Adrenal gland (tissue), 19 donors: ENCODE measurements at places on chromosomes 3 and 15.

- DNase-seq = peak; percentile 39
Observed at GRCh38 chr15:42037656-42038055, 16.8 kb upstream of the PLA2G4E start.

GRCh38 chr3:84209474-84209873 lies 749.3 kb upstream of the CADM2 start:
- DNase-seq = no peak

- no peak for DNase-seq
Observed at GRCh38 chr15:91517491-91518200, 335.9 kb upstream of the SLCO3A1 start.

- no peak for DNase-seq
Observed at GRCh38 chr3:180063783-180064182, 27.0 kb upstream of the PEX5L start.

DNA sequence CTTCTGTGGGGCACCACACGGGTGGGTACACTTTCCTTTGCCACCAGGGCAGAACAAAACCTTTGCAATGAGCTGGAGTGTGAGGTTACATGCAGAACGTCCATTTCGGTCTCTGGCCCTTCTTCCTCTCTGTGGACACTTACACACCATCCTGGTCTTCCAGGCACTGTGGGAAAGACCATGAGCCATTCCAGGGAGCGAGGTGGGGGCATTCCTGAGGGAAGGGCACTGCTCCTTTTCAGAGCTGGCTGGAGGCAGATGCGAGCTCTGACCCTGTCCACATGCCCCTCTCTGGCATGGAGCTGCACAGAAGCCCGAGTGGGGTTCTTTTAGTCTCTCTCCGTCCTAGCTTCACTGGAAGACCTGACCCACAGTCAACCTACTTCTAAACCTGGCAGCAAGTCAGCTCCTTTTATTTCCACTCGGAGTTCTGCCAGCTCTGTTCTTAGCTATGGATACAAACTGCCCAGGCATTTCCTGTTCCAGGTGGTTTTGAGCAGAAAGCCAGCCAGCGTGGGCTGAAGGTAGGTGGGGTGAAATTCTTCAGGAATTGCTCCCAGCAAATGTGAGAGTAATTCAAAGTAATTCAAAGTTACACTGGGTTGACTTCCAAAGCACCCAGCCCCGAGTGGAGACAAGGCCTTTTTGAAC lies 281.4 kb downstream of the ADAMTS17 start:
- no peak for DNase-seq

DNA sequence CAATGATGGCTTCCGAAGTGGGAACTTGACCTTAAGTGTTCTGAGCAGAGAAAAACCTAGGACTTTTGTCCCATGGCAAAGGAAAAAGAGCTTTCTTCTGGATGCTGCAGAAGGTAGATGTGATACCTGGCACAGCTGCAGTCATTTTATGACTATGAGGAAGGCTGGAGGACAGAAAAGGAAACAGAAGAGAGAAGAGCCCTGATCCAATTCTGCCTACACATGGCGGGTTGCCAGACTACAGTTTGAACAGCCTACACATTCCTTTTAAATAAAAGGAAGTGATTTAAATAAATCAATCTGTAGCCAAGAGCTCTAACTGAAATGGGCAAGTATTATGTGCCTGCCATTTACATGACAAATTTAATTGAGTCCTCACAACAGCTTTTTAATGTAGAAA lies 43.6 kb upstream of the CHRNB4 start:
- peak; percentile 4 for DNase-seq

DNA sequence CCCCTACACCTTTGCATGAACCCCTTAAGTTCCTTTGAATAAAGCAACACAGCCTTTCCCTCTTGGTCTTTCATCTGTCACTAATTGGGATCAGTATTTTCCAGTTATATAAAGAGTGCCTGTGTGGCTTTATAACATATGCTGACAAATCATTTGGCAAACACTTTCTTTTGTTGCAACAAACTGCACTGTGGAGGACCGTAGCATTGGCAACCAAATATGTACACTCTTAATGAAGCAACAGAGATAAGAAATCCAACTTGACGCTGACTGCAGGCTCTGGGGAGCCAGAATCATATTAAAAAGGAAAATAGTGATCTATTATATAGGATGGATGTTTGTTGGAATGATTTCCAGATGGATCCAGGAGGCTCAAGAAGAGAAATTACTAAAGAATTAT lies 120.1 kb upstream of the PRICKLE2 start:
- DNase-seq = no peak

DNA sequence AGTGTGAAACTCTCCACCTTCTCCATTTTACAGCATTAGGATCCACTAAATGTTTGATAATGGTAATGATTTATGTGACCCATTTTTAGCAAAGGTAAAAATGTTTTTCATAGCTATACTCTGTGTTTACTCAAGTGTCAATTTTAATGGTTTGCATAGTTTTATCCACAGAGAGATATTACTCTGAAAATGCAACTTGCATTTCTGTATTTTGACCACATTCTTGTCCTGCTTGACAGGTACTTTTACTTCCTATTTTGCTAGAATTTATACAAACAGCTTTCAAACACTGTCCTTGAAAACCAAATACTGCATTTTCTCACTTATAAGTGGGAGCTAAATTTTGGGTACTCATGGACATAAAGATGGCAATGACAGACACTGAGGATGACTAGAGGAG lies 62.9 kb downstream of the SERPINI1 start:
- DNase-seq = no peak

DNA sequence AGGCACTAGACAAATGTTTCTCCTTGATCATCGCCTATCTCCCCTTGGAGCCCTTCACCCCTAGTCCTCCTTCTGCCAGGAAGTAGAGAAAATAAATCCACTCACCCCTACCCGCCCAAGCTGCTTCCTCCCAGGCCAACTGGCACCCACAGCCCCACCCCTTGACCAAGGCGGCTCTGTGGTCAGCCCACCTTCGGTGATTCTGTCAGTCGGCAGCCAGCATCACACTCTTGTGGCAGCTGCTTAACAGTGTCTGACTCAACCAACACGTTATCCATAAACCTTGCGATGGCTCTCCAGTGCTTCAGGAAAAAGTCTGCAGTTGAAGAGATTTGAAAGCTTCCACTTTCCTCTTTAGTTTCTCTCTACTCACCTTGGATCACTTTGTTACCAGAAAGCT lies 7.6 kb downstream of the SHF start:
- DNase-seq = no peak

- DNase-seq = no peak
Observed at GRCh38 chr3:103767635-103768034, 1332.8 kb downstream of the ZPLD1 start.

DNA sequence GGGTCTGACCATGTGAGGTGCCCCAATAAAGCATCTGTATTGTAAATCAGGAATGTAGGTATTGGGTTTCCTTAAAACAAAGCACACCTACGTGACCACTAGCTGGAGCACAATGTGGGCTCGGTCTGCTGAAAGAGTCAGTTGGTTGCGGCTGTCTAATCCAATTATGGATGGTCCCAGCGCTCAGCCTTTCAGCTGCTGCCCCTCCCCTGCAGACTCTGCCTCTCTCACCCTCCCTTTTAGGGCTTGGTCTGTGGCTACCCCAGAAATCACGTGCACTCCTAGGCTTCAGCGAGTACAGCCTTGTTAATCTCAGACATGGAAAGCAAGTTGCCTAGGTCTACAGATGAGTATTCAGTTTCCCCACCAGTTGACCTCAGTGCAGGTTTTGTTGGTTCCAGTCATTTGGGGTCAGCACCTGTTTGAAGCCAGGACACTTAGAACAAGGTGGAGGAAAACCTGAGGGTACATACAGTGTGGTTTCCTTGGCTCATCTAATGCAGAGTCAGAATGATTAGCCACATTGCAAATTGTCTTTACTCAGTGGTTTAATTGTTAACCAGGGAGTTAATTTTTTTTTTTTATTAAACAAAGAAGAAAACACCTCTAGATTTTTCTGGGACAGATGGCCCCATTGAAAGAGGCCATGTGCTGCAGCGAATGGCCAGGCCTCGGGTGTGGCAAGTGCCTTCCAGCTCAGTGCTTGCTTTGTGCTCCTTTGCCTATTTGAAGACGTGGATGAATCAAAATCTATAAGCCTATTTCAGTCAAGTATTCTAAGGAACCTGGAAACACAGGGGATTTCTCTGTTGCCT lies 137.7 kb downstream of the IGF1R start:
- DNase-seq = no peak

DNA sequence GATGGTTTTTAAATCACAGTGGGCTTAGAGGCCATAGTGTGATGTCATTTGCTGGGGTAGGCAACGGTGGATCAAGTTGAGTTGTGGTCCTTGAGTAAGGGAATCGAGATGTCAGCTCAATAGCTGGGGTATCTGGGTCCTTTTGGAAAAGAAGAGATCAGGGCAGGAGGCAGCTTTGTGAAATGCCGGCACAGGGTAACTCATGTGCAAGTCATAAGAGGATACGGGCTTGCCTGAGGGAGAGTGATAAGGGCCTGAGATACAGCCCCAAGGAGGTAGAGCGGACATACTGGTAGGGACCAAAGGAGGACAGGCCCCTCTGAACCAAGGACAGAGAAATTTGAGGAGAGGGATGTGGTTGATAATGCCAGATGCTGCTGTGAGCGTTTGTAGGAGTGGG lies 4.2 kb upstream of the FAM131A start:
- DNase-seq = no peak

- DNase-seq = no peak
Observed at GRCh38 chr3:101423984-101424888, 88.8 kb downstream of the SENP7 start.

DNA sequence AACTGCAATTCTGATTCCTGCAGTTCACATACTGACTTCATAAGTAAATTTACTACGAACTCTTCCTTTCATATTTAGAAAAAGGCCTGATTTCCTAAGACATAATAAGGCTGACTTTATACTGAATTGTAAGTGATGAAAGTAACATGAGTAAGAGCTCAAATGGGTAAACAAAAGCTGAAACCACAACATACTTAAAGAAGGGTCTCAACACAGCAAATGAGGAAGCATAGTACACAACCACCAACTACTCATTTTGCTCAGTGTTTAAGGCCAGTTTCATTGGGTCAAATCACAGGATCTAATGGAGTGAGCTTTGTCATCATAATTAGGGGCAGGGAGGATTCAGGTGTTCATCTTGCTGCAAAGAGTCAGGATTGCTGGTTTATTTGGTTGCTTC lies 81.4 kb downstream of the SETD2 start:
- no peak for DNase-seq
